ENCODE measurements at places on chromosomes 2 and 18.

DNA sequence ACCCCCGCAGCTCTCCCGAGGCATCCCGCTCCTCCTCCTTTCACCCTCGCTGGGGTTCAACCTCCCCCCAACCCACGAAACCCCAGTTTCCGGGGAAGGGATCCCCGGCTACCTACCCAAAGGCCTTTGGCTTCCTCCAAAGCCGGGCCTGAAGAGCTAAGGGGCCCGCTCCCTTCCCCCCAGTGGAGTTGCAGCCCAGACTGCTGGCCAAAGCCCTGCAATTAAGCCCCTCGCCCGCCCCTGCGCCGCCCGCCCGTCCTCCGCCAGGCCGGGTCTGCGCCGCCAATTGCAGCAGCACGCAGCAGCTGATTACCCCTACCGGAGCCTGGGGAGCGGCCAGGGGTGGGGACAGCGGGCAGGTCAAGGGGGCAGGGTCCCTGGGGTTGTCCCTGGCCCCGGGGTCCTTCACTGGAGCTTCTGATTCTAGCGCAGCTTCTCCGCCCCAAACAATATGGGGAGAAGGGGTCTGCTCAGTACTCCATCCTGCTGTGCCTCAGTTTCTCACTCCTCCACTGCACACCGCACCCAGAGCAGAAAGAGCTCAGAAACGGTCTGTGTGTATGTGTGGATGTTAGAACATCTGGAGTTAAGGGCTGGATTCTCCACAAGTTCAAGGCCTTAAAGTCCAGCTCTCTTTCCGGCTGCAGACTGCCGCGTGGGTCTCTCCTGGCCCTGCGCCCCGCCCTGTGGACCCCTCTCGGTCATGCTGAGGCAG is 16.9 kb downstream of the WNT10A start:
- DNase-seq: no peak

- no peak for DNase-seq
These were observed 2108.8 kb upstream of the PIK3C3 start for GRCh38 chr18:39846265-39846664.

- no peak for DNase-seq
These were observed 1664.6 kb upstream of the CELF4 start for GRCh38 chr18:39230086-39230803.

- DNase-seq: no peak
These were observed 46.4 kb downstream of the ABCG8 start for GRCh38 chr2:43885132-43885632.

DNA sequence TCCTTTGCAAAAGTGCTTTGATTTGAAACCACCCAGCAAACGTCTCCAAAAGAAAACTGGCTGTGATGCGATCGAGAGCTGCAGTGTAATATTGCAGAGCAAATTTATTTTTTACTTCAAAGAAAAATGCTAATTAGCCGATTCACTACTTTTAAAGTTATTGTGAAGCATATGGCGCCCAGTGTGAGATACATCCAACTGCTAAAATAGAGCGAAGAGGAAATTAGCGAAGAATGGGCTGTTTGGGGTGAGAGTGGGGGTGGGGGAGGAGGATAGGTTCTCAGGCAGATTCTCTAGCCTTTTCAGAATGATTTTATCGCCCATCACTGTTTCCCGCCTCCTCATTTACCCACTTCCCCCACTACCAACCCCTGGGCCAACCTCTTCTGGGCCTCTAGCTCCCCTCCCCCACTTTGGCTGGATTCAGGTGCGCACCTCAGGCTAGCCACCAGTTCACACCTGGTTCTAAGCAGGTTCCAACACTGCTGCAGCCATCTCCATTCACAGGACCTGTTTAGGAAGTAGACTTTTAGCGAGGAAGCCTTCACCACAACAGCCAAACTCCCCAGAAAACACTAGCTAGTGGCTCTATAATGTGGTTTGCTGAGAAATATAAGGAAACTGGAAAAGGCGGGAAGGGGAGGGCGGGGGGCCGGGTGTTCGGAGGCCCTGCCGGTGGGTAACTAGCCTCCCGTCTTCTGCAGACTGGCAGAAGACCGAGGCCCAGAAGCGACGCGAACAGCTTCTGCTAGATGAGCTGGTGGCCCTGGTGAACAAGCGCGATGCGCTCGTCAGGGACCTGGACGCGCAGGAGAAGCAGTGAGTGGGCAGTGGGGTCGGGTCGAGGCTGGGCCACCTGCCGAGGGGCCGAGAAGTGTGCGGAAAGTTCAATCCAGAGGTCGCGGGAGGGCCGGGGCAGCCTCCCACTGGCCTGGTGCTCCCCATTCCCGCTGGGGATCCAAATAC is 6.0 kb upstream of the OTX1 start:
- no peak for DNase-seq

DNA sequence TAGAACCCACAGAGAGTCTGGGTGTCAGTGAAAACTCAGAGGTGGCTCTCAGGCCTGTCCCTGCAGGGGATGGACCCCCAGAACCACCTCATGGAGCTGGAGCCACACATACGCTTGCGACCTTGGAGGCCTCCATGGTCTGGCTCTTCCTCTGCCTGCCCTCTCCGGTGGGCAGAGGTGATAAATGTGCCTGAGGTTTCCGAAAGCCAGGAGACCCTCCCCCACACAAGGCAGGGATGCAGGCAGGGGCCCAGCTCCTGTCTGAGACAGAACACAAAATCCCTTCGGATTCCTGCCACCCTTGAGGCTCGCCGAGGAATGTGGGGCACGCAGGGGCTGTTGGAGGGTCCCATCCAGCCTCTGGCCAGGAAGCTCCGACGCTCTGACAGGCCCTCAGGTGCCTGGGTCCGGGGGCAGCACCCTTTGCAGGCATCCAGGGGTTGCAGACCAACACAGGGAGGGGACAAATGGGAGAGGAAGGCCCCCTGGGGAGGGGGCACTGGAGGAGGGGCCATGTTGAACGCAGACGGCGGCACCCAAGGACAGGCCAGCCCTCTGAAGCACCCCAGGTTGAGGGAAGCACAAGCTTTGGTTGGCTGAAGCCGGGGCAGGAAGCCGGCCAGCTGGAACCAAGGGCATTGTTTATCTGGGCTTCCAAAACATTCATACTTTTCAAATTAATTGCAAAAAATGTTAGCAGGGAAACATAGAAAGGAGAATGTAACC is 4.1 kb upstream of the SNED1 start:
- no peak for DNase-seq

DNA sequence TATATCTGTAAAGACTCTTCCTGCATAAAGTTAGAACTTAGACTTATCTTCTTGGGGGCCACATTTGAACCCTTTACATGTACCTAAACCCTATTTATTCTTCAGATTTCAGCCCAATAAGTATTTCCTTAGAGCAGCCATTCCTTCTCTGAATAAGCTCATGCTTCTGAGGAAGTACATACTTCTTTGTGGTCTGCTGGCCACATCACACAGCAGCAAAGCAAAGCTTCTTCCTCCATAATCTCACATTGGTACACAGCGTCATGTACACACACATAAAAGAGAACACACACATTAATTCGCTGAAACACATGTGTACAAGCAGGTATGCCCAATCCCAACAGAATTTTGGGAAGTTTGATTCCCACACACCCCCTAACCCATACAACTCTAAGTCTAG is 331.0 kb downstream of the CDH2 start:
- no peak for DNase-seq

DNA sequence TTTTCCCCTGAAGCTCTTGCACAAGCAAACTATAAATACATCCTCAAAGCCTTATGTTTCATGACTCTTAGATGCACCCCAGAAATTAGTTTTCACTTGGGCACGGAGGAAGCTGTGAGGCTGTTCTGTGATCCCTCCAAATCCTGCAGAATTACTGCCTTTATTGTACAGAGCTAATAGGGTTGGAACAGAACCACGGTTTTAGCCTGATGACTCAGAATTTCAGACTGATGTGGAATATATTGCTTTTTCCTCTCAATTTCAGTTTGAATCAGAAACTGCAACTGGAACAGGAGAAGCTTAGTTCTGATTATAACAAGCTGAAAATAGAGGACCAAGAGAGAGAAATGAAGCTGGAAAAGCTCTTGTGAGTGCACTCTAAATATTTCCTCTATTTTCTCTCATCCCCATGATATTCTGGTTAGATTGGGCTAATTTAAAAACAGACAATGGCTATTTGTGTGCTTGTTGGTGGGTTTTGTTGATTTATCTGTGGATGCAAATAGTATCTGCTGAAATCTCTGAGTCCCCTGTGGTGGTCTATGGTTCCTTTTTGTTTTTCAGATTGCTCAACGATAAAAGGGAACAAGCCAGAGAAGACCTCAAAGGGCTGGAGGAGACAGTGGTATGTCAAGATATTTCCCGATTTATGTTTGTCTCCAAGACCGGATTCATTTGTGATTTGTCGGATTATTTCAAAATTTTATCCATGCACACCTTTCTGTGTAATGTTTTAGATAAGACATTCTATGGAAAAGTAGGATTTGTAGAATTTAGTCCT is 38.2 kb upstream of the LYPD6B start:
- no peak for DNase-seq

DNA sequence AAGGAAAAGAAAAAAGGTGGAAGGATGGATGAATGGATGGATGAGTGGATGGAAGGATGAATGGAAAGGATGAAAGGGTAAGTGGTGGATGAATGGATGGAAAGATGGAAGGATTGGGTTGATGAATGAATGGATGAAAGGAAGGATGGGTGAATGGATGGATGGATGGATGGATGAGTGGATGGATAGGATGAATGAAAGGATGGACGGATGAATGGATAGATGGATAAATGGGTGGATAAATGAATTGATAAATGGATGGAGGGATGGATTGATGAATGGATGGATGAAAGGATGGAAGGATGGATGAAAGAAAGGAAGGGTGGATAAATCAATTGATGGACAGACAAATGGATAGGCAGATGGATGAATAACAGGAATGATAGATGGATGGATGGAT is 48.2 kb upstream of the OTOF start:
- no peak for DNase-seq

- no peak for DNase-seq
These were observed 255.7 kb downstream of the DSEL start for GRCh38 chr18:67260841-67261240.

DNA sequence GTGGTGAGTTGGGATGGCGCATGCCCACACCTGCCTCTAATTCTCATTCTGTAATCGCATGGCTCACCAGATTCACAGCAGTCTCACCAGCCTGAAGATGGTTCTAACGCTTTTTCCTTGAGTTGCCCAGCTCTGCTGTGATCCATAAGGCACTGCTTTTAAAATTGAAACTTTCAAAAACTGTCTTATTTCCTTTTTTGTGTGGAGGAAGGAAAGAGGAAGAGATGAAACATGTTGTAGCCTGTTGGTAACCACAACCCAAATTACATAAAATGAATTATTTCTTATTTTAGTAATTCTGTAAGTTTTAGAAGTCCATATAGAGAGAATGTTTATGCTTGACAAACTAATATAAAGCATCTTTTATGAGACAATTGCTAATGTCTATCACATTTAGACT is 165.4 kb downstream of the RBM43 start:
- no peak for DNase-seq

DNA sequence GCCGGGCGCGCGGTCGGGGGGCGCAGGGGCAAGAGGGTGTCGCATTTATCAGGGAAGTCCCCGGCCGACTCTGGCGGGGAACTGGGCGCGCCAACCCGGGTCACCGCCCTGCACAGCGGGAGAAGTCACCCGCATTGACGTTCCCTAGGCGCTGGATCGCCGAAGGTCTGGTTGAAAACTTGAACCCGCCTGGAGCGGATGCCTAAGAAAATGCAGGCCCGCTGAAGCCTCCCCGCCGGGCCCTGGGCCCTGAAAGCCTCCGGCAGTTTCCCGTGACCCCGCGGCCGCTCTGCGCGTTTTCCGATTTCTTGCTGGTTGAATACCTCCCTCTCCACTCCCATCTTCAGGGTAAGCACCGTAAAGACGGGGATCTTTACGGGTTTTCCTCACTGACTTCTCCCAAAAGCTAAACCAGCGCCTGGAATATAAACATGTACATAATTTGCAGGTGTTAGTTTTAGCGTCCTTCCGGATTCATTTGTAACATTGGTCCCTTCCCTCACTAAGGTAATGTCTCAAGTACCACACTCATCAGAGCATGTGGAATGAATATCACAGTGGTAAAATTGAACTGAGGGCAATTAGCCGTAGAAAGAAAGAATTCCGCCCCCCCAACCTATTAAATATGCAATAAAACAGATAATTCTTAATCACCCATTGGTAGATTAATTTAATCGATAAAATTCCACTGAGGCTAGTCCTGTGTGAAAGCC is 675 bp upstream of the SPIRE1 start:
- no peak for DNase-seq

- DNase-seq: no peak
These were observed 18.2 kb downstream of the SCN3A start for GRCh38 chr2:165185633-165186032.

DNA sequence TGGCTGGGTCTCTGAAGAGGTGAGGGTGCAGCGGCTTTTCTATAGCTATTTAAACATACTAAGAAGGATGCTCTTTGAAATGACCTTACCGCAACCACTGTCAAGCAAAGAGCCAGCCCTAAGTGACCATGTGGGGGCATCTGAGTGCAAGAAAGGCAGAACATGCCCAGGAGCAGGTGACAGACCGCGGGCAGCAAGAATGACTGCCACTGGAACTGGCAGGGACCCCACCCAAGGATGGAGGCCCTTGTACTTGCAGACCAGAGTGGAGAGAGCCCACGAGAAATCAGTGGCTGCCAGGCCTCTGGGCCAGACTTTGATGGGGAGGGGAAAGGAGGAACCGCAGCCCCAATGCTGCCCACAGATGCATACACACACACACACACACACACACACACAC is 33.1 kb downstream of the DNMT3A start:
- DNase-seq: no peak

DNA sequence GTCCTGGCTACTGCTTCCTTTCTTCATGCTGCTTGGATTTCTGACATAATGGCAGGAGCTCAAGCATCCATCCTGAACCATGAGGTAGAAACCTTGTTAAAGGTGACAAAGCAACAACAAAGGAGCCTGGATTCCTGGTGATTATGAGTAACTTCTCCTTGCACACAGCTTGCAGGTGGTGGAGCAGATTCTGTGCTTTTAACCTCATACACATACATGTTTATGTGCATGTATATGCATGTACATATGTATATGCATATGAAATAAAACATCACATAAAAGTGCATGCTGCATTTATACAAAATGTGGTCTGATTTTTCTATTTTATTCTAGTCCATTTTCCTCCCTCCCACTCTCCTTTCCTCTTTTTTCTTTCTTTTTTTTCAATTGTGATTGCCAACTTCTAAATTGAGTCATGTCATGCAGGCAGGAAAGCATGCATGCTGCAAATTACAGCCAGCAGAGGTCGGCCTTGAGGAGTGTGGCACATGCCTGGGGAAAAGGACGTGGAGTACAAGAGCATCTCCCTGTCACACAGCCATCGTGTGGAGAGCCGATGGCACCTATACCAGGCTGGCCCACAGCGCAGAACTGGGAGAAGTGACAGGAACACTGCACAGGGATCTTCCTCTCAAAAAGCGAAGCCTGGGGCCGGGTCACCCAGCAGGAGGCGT is 17.9 kb downstream of the LCT start:
- no peak for DNase-seq

Measured in stimulated activated CD4-positive, alpha-beta T cell treated with anti-CD3 and anti-CD28 coated beads, TNF-alpha, amount 100 ng/mL, for 1 hour (primary cell).